ENCODE measurements at places on chromosomes 11 and 22.

DNA sequence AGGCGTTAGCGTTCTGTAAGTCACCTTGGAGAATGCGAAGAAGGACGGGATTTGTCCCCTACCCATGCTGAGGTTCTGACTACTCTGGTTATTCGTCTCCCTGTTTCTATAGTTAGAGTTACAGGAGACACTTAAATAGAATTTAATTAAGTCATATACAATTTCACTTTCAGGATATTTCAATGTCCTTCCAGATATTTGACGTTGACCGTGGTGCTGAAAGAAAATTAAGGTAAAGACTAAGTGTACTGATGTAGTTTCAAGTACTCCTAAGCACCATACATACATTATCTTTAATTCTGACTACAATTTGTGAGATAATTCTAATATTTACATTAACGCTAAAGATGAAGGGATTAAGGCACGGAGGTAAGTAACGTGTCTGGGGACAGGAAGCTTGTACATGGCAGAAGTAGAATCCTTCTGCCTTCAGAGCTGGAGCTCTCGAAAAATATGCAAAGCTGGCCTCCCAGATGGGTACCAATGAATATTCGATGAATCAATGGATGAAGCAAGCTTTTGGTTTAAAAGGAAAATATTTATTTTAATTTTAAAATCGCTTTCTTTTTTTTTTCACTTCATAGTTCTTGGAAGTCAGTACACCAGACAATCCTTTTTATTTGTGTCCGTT lies 539 bp upstream of the SLC36A4 start:
- DNase-seq, result no peak

- no peak for DNase-seq
Measured at GRCh38 chr11:7204778-7205177, 46.9 kb upstream of the SYT9 start.

DNA sequence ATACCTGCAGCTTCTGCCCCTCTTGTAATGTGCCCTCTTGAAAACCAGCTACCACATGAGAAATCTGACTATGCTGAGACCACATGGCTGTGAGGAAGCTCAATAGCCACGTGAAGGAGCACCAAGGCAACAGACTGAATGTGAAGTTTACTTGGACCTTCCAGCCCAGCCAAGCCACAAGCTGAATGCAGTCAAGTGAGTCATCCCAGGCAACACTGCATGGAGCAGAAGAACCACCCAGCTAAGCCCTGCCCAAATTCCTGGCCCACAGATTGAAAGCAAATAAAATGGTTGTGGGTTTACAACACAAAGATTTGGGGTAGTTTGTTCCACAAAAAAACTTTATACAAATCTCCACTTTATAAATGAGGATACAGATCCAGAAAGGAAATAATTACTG lies 114.5 kb downstream of the TIMP3 start:
- no peak for DNase-seq

DNA sequence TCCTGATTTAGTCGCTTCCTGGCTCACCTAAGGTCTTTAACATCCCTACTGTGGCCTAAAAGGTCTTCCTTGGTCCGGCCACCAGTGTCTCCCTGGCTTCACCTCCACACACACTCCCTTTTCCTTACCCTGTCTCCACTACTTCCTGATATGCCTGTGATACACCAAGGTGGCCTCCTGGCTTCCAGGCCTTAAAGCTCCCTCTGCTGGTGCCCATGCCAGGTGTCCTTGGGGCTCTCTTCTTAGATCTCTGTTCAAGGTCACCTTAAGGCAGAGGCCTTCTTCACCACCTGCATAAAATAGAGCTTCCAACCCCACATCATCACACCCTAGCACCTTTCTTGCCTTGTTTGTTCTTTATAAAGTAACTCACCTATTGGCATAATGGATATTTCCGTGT lies 787.7 kb downstream of the NTM start:
- no peak for DNase-seq

DNA sequence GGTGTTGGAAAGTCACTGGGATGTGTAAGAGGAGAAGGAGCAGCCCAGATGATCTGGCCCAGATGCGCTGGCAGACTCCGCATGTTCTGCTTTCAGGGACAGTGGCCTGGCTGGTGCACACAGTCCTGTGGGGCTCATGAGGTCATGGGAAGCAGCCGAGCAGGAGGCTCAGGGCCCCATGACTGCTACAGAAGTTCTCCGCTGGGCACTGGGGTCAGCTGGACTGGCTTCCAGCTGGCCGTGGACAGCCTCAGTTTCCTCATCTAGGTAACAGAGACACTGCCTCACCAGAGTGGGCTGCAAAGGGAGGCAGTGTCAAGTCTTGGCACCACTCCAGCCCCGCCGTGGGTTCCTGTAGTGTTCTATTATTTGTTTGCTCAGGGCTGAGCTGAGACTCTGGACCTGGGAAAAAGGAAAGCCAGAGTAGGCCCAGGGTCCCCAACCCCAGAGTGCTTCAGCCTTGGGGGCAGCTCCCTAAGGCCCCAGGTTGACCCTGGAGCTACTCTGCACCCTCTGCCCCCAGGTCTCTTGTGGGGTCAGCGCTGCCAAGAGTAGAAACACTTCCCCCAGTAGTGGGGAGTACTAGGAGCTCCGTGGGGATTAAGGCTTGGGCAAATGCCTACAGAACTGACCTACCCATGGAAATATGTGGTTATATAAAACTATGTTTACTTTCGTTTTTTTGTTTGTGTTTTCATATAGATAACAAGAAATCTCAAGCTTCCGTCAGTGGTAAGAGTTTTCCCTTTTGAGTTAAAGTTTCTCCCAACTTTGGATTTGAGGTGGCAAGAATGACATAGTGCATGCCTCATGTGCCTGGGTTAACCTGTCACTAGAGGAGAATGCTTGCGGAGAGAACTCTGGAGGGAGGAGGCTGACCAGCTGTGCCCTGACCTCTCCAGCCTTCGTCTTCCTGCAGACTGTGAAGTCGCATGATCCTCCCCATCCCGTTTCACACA lies 45.3 kb downstream of the MED15 start:
- peak; percentile 50 for DNase-seq

DNA sequence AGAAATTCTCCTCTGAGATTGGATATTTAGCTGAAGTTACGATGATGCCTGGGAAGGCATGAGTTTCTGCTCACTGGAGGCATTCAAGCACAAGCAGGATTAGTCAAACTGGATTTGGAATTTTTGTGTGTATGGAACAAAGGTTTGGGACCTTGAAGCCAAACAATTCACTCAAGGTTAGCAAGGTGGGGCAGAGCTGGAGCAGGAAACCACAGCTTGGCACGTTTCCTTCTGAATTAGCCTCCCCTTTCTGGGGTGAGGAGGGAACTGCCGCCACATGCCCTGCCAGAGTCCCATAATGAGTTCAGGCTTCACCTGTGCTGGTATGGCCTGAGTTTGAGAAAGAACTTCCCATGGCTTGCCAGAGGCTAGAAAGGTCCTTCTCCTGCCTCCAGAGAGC lies 50.9 kb upstream of the RRAS2 start:
- no peak for DNase-seq

DNA sequence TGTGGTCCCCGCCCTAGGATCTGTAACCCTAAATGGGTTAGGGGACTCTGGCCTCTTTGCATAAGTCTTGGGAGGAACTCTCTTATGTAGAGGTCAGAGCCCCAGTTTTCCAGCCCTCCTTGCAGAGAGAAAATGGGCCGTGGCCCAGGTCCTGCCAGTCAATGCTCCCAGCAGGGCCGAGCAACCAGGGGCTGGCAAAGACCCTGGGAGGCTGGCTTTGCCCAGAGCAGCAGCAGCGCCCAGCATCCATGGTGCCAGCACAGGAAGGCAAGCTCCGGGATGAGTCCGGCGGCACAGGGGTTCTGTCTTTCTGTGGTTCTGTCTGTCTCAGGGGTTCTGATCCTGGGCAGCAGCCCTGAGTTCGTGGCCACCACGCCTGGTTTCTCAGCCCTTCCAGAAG lies 684.8 kb downstream of the BRD1 start:
- no peak for DNase-seq

DNA sequence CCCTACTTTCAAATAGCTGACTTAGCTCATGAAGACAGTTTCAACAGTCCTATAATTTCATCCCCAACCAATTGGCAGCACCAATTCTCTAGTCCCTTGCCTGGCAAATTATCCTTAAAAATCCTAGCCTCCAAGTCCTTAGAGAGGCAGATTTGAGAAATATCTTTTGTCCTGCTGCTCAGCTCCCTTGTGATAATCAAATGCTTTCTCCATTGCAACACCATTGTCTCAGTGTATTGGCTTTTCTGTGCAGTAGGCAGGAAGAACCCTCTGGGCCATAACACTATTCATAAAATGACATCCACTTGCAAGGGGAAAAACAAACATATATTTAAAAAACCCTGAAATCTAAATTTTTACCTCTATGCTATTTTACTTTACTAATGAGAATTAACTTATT lies 89.6 kb downstream of the AASDHPPT start:
- DNase-seq, result no peak

DNA sequence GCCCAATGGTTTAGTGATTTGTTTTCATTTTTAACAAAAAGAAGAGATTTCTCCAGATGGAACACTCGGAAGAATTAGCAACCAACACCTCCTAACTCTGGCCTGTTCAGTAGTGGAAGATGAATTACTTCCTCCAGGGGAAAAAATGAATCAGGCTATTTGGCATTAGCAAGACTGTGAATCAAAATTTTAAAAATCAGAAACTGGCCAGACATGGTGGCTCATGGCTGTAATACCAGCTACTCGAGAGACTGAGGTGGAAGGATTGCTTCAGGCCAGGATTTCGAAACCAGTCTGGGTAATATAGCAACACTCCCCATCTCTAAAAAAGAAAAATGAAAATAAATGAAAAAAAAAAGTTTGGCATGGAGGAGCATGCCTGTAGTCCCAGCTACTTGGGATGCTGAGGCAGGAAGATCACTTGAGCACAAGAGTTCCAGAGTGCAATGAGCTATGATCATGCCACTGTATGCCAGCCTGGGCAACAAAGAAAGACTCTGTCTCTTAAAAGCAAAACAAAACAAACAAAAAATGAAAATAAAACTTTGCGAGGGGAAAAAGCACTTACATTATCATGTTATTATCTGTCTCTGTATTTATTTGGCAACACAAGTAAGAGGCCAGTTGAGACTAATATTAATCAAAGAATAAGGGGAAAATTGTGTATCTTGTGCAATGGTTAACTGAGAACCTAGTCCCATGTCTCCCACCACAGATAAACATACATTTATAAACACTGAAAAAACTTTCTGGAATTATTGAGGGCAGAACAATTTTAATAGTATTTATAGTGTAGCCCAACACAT lies 796.3 kb upstream of the ANO3 start:
- DNase-seq, result no peak

DNA sequence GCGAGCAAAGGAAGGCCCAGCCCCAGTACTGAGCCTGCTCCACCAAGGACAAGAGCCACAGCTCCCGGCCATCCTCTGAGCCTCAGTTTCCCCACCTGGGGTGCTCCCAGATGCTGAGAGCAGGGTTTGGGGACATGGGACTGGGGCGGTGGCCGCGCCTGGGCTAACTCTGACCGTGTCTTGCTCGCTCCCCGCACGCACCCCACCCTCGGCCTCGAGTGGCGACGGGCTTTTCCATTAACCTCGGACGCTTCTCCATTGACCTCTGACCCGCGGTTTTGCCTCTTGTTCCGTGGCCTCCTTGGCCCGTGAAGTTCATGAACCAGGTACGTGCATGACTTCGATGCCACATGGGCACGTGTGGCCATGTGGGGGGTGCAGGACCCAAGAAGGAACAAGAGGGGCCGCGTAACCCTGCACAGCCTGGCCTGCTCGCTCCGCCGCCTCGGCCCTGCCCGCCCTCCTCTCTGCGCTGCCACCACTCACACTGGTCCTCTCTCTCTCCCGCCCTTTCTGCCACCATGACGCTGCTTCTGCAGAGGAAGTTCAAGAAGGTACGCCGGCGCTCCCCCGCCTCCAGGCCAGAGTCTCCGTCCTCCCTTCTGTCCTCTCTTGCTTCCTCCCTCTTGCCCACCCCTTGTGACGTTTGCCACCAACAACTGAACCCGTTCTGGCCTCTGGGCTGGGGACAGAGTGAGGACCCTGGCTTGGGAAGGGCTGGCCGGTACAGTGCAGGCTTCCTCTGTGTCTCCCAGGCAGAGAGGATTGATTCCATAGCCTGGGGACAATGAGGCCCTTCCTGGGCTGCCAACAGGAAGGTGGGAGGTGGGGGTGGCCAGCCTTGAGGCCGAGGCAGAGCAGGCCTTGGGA lies 6.9 kb downstream of the TNNT3 start:
- DNase-seq, result peak; percentile 78

DNA sequence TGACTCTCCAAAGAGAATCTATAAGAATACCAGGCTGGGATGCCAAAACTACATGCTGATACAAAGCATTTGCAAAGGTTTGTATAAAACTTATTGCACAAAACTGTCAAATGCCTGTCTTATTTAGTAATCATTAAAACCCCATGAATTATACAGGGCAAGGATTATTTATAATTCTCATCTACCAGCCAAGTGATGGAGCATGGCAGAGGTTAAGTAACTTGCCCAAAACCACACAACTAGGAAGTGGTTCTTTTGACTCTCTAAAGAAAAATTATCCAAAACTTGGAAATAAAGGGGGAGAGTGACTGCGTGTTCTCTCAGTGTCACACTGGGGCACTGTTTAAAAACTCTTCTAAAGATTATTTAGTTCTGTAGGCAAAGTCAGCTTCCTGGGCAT lies 17.4 kb upstream of the CLMP start:
- no peak for DNase-seq

DNA sequence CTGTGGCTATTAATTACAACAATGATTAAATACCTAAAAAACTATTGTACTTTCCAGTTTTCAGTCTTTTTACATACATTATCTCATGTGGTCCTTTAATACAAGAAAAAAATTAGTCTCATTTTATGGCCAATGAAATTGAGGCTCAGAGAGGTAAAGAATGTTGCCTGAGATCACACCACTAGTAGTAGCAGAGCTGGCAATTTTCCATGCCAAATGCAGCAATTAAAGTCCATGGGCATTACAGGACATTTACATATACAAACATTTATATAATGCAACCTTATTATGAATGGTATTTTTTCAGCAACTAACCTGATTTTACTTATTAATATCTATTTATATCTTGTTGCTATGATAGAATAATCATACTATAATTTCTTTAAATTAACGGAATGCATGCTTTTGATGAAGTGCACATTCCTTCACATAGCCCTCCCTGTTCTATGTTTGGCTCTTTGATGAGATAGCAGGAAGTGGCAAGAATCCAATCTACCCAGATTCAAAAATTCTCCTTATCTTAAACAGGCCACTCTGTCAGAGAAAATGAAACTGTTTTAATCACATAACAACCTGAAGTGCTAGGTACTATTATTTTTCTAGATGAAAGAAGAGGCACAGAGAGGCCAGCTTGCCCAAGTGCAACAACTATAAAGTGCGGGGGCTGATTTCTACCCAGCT lies 120.9 kb upstream of the LDLRAD3 start:
- DNase-seq, result no peak

- DNase-seq, result no peak
Measured at GRCh38 chr22:25363474-25363873, 144.0 kb downstream of the CRYBB2 start.

GRCh38 chr22:49460592-49461281 lies 366.9 kb downstream of the BRD1 start:
- DNase-seq, result peak; percentile 48

DNA sequence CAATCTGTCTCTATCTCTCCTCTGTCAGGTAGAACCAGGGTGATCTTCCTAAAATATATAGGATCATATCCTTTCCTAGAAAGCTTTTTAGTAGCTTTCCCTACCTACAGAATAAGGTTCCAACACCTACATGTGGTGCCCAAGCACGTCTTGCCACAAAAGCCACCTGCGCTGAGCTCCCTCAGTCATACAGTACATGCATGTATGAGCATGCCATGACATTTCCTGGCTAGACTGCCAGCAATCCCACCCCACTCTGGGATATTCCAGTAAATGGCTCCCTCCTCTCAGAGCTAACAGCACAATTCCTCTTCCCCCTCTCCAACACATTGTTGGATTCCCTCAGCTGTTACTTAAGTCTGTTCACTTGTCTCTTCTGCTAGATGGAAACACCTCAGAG lies 398.0 kb downstream of the TENM4 start:
- no peak for DNase-seq

- no peak for DNase-seq
Measured at GRCh38 chr11:128208329-128209137, 378.8 kb downstream of the ETS1 start.
